ENCODE measurements at places on chromosomes 7 and 10.

- DNase-seq, result no peak
These were observed 21.8 kb downstream of the TBXAS1 start for GRCh38 chr7:139850906-139851305.

DNA sequence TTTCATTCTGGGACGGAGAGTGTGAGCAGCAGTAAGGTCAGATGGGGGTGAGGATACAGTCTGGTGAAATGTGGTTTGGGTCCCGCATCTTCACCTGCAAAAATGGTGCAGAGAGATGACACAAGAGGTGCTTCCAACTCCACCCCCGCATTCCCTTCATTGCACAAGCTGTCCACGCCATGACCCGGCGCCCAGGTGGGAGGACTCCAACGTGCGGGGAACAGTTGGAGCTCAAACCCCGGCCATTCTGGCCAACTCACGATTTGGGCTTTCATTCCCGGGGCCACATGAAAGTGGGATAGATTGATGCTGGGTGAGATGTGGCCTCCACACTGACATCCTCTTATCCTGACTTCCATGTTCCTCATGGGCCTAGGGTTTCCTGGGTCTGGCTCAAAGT lies 34.6 kb upstream of the ZNF273 start:
- DNase-seq, result no peak

GRCh38 chr7:36545291-36545690 lies 155.6 kb downstream of the ANLN start:
- no peak for DNase-seq

- DNase-seq, result no peak
These were observed 202.7 kb downstream of the DIP2C start for GRCh38 chr10:486666-487322.

GRCh38 chr10:86611386-86611785 lies 43.0 kb upstream of the OPN4 start:
- DNase-seq, result no peak

DNA sequence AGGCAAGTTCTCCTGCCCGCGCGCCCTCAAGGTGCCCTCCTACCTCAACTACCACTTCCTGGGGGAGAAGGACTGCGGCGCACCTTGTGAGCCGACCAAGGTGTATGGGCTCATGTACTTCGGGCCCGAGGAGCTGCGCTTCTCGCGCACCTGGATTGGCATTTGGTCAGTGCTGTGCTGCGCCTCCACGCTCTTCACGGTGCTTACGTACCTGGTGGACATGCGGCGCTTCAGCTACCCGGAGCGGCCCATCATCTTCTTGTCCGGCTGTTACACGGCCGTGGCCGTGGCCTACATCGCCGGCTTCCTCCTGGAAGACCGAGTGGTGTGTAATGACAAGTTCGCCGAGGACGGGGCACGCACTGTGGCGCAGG lies 1.4 kb downstream of the FZD1 start:
- no peak for DNase-seq

DNA sequence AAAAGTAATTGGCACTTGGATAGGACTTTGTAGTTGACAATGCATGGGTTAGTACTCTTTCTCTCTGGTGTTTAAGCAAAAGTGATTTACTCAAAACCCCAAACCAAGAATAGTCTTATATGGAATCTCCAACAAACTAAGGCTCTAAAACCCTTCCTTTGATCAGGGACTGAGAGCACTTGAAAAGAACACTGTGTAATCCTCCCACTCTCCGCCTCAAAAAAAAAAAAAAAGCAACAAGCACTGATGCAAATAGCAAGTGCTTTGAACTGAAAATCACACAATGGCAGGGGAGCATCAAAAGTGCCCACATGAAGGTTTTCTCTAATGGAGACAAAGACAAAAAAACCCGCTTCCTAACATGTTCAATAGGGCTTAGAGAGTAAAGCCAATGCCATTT lies 467.9 kb upstream of the AUTS2 start:
- no peak for DNase-seq

DNA sequence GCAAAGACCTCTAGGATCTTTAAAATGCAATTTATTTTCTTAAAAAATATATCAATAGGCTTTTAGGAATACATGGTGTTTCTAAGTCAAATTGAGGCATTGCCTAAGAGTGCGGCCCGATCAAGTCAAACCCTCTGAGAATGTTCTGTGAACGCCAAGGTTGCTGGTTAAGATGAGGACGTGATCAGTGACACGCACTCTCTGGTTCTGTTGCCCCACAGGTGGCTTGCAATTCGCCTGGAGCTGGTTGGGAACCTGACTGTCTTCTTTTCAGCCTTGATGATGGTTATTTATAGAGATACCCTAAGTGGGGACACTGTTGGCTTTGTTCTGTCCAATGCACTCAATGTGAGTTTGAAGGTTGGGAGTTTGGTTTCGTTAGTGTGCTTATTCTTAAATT lies 59.3 kb downstream of the ABCC2 start:
- no peak for DNase-seq

DNA sequence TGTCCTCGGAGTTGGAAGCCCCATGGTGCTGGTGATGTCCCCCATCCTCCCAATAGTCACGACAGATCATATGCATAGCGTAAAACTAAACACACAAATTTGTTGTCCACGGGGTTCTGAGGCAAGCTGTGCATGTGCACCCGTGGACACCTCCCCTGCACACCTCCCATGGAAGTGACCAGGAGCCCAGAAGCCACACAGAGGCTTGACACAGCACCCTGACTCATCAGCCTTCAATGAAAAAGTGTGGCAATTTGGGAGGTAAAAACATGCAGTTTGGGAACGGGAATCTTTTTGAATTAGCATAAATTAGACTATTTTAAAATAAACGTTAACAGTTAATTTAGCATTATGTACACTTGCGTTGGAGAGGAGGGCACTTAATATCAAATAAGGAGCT lies 89.2 kb upstream of the NPS start:
- no peak for DNase-seq

GRCh38 chr7:100247152-100247757 lies 27.5 kb downstream of the PVRIG start:
- DNase-seq, result no peak

DNA sequence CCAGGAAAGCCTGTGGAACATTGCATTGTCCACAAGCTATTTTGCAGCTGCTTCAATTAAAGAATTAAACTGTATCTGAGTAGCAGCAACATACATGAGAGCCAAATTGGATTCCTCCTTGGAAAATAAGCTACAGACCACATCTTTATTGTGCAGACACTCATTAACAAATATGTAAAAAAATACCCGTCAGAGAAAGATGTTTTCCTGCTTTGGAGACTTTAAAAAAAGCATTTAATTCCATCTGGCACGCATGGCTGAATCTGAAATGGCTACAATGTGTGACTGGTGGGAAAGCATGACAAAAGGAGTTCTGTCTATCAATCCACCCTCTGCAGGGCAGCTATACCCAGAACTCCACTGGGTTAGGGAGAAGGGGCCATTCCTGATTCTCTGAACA lies 73.1 kb upstream of the HPS1 start:
- DNase-seq, result no peak

- no peak for DNase-seq
These were observed 85.2 kb upstream of the SEMA3C start for GRCh38 chr7:81004098-81004497.

DNA sequence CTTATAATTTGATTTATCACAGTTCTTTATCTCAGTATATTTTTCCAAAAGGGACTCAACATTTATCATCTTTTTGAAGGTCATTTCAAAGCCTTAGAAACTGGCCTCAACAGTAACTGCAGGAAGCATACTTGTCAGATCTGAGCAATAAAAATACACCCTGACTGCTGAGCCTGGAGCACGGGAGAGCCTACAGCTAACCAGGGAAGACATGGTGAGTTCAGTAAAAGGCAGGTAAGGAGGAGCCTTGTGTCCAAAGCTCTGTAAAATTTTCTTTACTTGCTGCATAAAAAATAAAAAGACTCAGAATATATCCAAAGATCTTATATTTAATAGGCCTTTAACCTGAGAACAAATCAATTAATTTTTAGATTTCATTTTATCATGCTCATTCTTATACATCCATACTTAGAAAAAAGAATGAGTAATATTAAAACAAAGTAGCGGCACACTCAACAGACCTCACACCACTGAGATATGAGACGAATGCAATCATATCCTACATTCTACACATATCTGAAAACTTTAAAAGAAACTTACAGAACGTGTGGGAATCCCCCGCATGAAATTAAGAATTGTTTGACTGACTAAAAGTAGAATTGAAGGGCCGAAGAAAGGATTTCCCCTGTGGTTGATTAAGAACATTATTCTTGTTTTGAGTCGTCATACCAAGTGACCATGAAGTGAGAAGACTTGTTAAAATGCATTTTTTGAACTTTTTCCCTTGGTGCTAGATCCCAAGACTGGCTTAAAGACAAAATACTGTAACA lies 296.4 kb upstream of the MKLN1 start:
- DNase-seq, result no peak

DNA sequence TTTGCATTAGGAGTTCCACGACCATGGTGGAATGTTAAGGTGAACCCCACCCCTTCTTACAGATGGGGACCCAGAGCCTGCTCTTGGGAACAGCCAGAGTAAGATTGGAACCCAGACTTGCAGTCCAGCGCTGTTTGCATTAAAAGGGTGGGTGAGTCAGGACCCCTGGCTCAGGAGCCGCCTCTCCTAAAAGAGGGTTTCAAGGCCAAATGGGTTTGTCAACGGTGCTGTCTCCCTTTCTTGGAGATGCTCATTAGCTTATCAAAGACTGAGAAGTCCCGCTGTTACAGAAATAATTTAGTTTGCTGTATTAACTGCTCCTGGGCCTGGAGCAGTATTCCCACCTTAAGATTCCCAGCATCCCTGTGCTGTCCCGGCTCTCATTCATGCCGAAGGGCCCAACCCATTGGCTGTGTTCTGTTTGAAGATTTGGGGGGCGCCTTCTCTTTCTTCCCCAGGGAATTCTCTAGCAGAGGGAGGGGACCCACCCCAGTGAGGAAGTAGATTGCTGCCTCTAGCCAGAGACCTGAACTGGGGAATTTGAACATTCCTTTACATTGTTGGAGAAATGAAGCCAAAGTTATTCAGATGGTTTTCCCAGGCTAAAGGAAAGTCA lies 1.8 kb downstream of the MARVELD1 start:
- no peak for DNase-seq

GRCh38 chr7:132643302-132643701 lies 67.0 kb upstream of the PLXNA4 start:
- no peak for DNase-seq

- no peak for DNase-seq
These were observed 100.9 kb downstream of the WDR37 start for GRCh38 chr10:1156921-1157614.

- no peak for DNase-seq
These were observed 59.4 kb downstream of the RAB11FIP2 start for GRCh38 chr10:117987244-117987909.

DNA sequence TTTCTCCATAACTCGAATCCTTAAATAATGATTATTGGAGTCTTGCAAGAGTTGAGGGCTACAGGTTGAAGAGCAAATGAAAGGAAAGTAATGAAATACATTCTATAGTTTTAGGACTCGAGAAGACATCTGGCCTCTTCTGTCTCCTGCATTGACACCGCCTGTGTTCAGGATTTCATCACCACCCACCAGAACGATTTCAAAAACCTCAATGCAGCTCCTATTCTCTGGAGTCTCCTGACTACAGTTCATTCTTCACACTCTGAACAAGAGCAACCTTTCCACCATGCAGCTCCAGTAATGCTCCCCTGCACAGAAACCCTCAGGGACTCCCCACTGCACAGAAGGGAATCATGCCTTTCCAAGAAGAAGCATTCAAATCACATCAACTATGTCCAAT lies 5.5 kb downstream of the IL15RA start:
- DNase-seq, result no peak

All from progenitor cell of endocrine pancreas (in vitro differentiated cells).